ENCODE measurements at places on chromosomes 11 and 22.

GRCh38 chr11:64141081-64141783, 24.7 kb downstream of the MACROD1 start:
- DNase-seq = no peak

DNA sequence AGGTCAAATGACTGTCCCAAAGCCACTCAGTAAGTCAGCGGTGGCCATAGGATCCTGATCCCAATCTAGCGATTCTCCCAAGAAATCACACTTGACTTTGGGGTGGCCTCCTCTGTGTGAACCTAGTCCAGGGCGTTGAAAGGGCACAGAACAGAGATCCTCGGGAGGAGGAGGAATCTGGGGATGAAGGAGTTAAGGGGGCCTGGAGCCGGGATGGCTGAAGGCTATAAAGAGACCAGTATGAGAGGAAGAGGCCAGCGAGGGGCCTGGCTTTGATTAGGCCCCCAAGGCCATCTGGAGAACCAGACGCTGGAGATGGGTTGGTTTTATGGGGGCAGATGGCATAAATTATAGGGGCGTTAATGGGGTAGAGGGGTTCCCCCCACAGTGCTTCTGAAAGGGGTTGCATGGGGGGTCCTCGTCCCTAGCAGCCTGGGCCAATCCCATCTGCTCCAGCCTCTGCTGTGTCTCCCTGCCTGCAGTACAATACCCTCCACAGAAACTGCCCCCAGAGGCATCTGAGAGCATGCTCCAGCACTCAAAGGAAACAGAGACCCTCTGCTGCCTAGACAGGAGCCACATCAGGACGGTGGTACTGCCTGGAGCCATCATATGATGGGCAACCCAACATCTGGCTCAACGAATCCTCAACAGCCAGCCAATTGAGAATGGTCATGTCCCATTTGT, 35.2 kb upstream of the TRIM29 start:
- no peak for DNase-seq

DNA sequence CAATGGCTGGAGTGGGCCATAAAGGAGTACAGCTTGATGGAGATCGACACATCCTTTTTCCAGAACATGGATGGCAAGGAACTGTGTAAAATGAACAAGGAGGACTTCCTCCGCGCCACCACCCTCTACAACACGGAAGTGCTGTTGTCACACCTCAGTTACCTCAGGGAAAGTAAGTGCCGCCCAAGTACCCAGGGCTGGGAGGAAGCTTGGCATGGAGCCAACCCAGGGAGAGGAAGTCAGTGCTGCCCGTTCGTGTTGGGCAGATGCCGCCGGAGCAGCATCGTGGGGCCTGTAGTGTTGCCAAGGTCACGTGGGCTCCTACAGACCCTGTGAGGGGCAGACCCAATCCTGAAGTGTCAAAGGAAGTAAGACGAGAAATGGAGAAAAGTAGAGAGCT, 78.9 kb downstream of the FLI1 start:
- peak; percentile 29 for DNase-seq

- DNase-seq = no peak
Measured at GRCh38 chr11:114010931-114011330, 36.0 kb downstream of the HTR3A start.

DNA sequence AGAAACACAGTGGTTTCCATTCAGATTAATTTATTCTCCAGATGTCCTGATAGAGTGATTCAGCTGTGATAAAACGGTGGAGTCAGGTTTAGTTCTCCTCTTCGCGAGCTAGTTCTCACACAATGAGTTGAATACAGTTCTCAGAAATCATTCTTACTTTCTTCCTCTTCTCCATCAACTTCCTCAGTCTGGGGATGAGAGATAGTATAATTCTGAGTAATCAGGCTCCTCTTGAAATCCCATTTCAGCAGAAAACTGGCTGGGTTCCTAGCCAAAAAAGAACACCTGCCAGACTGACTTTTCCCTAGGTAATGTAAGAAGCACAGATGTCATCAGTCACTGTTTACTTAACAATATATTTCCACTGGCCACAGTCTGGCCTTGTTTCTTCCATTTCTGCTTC, 76.7 kb downstream of the SVIP start:
- no peak for DNase-seq

GRCh38 chr11:8083871-8084281, 2.9 kb downstream of the TUB start:
- no peak for DNase-seq

DNA sequence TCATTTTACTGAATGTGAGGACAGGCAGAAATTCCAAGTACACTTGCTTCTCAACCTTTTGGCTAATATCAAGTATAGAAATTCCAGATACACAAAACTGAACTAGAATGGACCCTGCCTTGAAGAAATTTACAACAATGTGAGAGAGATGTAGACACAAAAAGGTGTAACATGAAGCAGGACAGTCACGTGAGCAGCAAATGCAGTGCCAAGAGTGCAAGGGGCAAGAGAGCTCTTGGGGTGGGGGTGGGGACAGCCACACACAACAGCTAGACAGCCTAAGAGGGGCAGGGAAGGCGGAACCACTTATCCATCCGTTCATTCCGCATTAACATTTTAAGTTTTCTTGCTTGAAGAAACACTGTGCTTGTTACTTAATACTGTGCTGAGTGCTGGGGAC, 28.9 kb downstream of the PLEKHA7 start:
- no peak for DNase-seq

GRCh38 chr11:68813773-68814172, 27.9 kb downstream of the CPT1A start:
- no peak for DNase-seq

DNA sequence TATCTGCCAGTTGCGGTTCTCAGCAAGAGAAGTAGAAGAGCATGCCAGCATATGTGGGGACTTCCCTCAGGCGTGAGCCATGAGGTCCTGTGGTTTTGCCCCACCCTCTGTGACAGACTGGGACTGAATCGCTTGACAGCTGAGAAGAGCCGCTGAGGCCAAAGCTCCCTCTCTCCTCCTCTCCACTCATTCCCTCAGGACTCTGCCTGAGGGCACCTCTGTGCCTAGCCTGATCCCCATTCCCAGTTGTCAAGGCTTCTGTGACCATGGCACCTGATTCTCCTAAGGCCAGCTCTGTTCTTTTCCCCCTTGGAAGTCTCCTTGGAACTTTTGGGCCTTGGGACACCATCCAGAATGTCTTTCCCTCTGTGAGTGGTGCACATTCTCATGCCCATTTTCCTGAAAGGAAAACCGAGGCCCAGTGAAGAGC, 27.0 kb downstream of the ART5 start:
- DNase-seq = peak; percentile 33

- no peak for DNase-seq
Measured at GRCh38 chr11:76395296-76395695, 14.2 kb downstream of the GVQW3 start.

- DNase-seq = no peak
Measured at GRCh38 chr22:49847751-49848689, 5.6 kb upstream of the ZBED4 start.

DNA sequence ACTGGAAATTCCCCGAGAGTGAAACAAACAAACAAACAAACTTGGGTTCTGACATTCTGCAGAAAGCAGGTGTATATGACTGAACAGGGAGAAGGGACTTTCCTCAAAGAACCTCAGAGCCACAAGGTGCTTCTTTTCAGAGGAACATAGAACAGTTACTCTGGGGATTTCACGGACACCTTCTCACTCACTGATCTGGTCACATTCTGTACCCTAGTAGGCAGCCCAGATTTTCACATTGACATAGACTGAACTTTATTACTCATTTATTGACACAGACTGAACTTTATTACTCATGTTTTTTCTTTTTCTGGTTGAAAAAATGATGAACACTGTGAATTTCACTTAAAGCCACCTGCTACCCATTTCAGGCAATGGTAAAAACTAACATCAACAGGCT, 263.0 kb downstream of the OPCML start:
- DNase-seq = no peak

DNA sequence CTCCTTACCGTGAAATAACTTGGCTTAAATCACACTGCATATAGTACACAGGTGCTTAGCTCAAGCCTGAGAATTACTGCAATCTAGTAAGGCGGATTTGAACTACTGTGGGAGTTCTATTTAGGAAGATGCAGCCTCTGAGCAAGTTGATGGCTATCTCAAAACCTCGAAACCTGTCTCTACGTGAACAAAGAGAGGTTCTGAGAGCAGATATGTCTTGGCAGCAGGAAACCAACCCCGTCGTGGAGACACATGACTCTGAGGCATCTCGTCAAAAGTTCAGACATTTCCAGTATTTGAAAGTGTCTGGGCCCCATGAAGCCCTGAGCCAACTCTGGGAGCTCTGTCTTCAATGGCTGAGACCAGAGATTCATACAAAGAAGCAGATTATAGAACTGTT, 5.9 kb downstream of the ZNF215 start:
- no peak for DNase-seq

GRCh38 chr11:68825571-68825970, 16.1 kb downstream of the CPT1A start:
- DNase-seq = no peak

DNA sequence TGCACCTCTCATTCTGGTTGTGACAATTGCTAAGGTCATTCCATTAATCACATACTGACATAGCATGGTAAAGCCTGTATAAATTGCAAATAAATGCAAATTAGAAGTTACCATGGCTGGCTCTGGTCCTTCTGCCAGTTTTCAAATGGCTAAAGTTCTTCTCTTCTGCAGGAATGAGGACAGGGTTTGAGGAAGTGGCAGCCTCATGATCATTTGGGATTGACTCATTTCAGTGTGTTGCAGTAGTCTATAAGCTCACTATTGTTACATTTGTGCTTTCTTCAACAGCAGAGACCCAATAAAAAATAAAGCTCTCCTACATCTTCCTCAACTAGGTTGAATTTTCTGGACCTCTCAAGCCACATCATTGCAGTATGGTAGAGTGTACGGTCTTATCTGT, 60.3 kb downstream of the NECTIN1 start:
- no peak for DNase-seq

DNA sequence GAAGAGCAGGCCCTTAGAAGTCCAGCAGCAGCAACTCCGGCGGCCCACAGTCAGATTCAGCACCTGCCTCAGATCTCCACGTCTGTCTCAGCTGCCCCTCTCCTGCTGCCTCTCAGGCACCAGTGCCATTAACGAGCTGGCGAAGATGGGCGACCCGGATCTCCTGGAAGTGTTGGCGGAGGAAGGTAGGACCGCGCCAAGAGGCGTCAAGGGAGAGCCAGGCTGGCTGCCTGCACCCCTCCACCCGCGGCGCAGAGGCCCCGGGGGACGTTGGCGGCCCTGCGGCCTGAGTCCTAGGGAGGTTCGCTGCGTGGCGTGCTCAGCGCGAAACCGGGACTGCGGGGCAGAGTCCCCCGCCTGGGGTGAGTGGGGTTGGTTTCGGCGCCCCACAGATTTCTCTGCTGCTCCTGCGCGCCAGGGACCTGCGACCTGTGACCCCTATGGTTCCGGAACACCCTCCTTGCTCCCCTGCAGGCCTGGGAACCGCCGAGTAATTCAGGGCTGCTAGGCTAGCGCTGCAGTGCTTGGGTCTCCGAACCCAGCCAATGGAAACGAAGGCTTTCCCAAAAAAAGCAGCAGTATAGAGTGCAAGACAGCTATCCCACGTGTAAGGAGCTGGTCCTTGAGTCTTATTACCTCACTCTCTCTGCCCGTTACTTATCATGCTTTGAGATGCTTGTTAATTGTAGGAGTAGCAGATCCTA, 615 bp downstream of the ANO5 start:
- DNase-seq = no peak

GRCh38 chr11:65559951-65560537, 1.9 kb upstream of the LTBP3 start:
- no peak for DNase-seq

GRCh38 chr11:33944345-33944692, 52.4 kb upstream of the LMO2 start:
- DNase-seq = no peak

GRCh38 chr11:78212586-78213371, 24.1 kb downstream of the USP35 start:
- DNase-seq = no peak

GRCh38 chr11:115179636-115180035, 324.6 kb downstream of the CADM1 start:
- no peak for DNase-seq

DNA sequence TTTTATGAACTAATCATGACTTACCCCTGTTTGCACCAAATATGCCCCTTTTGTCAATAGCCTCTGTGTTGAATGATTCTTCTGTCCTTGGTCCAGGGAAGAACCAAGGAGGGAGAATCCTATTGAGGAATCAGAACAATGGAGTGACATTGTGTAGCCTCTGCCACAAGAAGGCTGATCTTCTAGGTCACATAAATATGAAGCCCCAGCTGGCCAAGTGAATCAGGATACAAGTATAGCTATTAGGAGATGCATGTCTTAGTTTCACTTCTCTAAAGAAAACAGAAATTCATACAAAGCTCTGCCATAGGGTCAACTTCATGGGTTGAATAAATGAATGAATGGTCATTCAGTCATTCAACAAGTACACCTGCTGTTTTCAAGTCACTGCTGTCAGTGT, 118.2 kb upstream of the BLID start:
- DNase-seq = no peak

DNA sequence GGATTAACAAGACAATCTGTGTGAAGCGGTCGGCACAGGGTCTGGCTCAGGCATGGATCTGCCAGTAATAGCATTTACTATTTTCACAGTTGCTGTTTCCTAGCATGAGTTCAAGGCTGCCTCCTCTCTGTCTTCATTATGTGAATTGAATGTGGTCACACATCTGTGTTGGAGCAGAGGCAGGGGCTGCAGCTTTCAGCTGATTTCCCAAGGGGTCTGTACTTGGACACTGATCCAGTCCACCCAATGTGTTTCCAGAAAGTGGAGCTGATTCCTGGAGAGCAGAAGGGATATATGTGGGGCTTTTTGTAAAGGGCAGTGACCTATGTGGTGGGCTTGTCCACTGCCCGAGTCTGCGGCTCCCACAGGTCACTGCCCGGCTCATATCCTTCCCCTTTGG, 3.5 kb upstream of the CELSR1 start:
- DNase-seq = no peak

GRCh38 chr11:61776561-61777075, 15.8 kb downstream of the TMEM258 start:
- DNase-seq = peak; percentile 60

- DNase-seq = no peak
Measured at GRCh38 chr11:104118105-104118744, 45.7 kb downstream of the PDGFD start.

DNA sequence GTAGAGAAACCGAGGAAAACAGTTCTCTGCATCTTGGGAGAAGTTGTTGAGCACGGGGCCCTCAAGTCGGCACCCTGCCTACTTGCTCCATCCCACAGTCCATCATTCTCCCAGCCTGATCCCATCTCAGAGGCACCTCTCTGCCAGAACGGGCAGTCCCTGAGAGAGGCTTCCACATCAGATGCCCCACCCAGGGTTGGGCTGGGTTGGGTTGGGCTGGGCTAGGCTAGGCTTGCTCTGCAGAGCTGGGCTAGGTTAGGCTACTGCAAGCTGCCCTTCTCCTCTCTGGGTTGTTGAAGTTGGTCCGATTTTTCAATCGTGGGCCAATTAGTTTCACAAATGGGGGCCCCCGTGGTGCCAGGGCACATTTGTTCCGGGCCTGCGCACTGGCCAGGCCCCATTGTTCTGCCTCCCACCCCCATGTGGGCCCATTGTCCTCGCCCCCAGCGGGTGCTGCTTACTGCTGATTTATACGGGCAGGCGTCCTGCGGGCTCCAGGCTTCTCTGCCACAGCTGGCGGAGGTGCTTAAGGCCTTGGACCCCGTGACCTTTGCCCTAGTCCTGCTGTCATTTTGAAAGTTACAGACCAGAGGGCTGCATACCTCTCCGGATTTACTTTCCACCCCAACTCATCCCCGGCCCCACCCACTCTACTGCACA, 63.7 kb upstream of the NNMT start:
- DNase-seq = no peak

Data from stimulated activated CD4-positive, alpha-beta T cell treated with anti-CD3 and anti-CD28 coated beads, Interleukin-12 subunit alpha, Interleukin-12 subunit beta, amount 100 ng/mL, for 4 hours (primary cell).